ENCODE measurements at places on chromosomes 4 and X.

DNA sequence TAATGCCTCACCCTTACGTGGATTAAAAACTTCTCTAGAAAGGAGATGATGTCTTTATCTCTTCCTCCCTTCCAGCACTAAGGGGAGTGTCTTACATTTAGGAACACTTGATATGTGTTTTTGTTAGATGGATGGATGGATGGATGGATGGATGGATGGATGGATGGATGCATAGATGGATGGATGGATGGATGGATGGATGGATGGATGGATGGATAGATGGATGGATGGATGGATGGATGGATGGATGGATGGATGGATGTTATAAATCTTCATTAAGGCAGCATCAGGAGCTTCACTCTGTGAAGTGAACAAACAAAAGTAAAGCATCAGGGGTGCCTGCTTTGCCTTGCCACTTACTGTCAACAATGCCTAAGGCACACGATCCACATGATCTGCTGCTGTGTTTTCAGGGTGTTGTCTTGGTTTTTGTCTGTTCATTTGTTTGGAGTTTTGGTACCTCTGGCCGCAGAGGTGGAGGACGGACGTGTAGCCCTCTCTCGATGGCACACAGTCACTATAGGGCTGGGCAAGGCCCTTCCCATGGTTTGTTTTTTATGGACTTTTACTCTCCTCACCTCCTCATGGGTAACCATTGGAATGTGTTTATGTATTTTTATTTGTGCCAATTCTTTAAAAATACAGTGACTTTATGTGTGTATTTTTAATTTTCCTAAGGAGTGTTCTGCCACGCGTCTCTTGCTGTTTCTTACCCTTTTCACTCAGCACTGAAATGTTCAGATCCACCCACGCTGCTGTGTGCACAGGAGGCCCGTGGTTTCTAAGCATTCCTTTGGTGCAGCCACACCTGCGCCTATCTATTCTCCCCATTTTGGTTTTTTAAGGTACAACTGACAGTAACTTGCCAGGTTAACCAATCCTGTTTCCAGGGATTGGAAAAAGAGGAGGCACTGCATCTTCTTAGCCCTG is 91.8 kb upstream of the ENPP6 start:
- no peak for DNase-seq

- DNase-seq = no peak
Observed at GRCh38 chrX:39930786-39931528, 166.8 kb downstream of the BCOR start.

DNA sequence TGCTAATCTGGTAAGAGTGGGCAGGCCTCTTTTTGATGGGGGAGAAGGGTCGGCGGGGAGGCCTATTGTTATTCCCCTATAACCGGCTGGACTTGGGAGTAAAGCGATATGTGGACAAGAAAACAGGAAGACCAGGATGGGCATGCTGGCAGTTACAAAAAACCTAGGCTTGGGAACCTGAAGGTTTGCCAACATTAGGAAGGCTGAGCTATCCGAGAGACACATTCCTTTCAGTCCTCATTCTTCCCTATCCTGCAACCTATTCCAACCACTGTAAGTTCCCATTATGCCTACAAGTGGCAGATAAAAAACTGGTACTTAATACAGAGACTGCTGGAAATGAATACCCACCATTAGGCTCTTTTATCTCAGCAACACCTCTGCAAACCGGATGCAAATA is 32.4 kb upstream of the CT47C1 start:
- DNase-seq = no peak

GRCh38 chr4:175459571-175459970 is 352.5 kb downstream of the GPM6A start:
- DNase-seq = no peak

DNA sequence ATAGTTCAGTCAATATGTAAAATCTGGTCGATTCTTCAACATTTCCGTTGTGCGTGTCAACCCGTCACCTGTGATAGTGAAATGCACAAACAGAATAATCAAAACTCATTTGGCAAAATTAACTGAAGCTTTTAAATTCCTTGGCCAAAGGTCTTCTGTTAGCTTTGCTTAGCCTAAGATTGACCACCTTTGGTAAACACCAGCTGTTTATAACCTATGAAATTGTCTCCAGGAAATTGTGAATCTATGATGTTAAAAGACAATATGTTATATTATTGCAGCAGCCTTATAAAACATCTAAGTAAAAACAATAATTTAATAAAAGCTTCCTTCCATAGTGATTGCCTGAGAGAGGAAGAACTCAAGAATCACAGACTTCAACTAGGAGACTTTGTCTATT is 196.8 kb downstream of the IL15 start:
- DNase-seq = no peak

DNA sequence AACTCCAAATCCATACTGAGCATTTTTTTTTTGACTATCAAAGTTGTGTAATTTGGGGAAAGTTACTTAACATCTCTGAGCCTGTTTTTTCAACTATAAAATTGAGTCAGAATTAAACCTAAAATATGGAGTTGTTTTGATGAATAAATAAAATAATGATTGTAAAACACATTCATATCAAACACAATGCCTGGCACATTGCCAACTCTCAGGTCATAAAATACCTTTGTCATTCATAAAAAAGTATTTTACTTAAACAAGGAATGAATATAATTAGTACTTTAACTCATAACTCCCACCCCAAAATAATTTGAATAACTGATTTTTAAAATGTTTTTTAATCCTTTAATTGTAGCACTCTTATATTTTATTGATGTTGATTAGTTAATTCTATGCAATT is 3.8 kb upstream of the GPR174 start:
- DNase-seq = no peak

DNA sequence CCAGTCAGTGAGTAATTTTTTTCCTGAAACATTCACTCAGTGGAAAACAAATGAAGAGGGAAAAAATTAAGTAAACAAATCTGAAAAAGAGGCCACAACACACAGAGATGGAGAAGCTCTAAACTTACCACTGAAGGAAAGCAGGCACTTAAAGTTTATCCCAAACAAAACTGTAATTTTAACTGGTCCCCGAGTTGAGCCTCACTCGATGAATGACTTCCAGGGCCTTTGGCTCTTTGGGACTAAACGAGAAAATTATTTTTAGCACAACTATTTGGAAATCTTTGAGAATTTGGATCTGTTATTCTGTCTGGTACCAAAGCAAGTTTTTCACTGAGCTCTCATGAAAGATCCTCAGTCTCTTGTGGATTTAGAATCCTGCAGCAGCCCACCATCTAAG is at the start of gene C1QTNF7:
Gene C1QTNF7, plus strand, starts transcription at position 333 of the 400 bp plus-strand sequence. CDS start 7,711 bp downstream, outside the sequence.
- no peak for DNase-seq

DNA sequence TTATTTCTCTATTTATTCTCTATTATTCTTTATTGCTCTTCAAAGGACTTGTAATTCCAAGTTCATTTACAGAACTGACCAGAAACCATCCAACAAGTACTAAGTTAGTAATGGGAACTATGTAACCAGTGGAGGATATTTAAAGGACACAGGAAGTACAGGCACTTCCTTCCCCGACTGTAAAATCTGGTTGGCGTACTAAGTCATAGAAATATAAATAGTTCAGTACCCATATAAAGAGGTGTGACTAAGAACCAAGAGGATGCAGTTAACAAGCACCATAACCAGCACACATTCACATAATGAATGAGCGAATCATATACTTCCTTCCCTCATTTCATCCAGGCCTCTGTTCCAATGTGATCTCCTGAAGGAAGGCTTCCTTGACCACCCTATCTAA is 3.6 kb upstream of the EIF4E start:
- no peak for DNase-seq

DNA sequence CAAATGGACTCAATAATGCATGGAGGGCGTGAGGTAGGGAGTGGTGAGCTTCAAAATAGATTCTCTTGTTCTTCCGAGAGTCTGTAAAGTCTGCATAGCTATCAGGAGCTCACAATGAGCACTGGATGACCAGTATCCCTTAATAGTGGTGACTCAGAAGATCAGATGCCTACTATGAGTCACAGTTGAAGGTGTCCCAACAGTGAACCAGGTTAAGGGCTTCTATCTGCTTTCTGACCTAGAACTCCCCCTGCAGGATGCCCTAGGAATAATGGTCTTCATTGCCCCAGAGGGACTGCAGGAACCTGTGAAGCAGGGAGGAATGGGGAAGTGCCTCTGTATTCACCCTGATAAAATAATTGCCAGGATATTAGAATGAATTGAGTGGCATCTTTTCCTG is 22.1 kb downstream of the DGKK start:
- no peak for DNase-seq

DNA sequence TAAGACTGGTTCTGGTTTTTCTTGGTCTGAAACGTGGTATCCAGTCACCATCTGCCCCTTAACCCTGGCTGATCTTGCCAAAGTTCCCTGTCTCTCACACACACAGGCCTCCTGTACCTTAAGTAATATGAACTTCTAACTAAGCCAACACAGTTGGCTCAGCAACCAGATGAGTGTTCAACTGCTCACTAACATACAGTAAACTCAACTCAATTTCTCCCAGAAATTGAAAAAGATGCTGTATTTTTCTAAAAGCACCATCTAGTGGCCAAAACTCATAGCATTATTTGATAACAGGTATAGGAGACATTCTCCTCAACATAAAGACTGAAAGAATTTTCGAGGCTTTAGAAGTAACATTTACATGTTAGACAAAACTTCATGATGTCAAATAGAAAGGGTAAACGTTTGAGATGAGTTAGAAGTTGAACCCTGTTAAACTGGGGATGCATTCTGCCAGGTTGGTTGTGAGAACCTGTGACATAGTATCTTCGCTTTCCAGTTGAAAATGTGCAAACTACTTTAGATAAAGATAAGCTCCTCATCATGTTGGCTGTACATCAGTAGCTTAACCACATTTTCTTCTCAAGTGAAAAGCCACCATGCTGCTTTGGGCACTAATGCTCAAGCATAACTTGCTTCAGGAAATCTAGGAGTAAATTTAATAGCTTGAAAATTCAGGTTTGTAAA is 31.2 kb downstream of the CCNI start:
- no peak for DNase-seq

DNA sequence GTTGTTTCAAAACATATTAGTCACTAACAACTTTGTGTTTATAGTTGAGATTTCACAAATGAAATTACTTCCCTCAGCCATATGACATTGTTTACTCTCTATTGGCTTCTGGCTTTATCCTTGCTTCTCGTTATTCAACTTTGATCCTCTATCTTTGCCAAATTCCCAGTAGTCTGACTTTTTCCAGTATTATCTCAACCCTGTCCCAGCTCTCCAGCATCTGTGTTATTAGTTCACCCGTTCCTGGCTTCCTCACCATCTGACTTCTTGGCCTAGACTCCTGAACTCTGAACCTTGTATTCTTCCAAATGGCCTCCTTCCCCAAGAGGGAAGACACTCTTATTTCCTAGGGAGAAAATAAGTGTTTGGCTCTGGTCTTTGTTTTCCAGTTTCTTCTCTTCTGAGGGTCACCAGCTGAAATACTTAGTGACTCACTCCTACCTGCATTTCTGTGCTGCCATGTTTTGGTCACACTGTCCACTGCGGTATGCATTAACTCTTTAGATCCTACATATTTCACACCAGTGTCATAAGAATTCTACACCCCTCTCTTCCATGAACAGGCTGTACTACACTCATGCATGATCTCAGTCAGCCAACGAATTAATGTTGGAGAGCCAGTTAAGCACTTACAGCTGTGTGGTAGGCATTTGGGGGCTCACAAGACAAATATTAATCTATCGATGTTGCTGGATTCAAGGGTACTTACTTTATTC is 17.0 kb upstream of the ARHGAP24 start:
- DNase-seq = no peak

DNA sequence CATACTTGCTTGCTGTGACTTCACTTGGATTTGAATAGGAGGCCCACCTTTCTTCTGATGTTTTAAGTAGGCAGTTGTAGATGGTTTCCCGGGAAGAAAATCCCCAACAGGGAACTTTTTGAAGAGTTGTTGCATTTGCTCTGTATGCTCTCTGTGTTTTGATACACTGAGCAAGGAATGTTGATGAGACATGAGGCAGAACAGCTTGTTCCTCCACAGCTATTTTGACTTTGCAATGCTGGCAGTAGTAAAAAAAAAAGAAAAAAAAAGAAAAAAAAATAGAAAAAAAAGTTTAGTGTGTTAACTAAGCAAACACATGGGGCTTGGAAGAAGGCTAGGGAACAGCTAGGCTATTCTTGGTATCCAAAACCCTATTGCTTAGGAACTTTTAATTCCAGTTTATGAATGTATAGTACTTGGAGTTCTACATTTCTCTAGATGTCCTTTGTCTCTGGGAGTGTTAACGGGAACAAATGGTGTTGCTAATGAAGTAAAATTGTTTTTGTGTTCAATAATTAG is 23.4 kb upstream of the PAQR3 start:
- DNase-seq = no peak

GRCh38 chr4:169293343-169294176 is 22.8 kb upstream of the SH3RF1 start:
- DNase-seq = no peak

- DNase-seq = no peak
Observed at GRCh38 chr4:25345744-25346143, 31.3 kb upstream of the ANAPC4 start.

All from cortex of kidney (tissue), 1 donor.